ENCODE measurements at places on chromosomes 6 and 20.

- DNase-seq = no peak
These were observed 22.5 kb upstream of the OPN5 start for GRCh38 chr6:47759364-47759763.

DNA sequence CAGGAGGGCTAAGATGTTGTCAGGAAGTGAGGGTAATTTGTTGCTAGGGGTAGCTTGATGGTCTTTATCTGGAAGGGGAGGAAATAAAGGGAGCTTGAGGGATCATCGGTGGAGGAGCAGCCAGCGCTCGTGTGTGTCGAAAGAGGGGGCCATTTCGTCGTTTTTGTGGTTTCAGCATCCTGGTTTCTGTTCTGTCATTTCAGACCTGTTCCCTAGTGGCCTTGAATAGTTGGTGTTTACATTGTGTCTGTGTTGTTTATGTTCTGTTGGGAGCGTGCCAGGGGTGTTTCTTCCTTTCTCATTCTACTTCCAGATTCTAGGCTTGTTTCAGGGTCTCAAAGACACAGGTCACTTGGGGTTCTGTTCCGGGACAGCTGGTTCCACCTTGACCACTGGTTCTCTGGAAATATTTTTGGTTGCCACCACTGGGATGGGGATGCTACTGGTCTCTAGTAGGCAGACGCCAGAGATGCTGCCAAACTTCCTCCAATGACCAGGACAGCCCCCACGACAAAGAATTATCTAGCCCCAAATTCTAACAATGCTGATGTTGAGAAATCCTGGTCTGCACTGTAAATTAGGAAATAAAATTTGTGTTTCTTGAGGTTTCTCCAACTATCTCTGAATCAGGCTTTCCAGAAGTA is 113.9 kb upstream of the NAA20 start:
- DNase-seq = no peak

GRCh38 chr20:48102076-48102787 is 317.0 kb upstream of the SULF2 start:
- no peak for DNase-seq

GRCh38 chr6:45196121-45196520 is 132.0 kb upstream of the RUNX2 start:
- no peak for DNase-seq

DNA sequence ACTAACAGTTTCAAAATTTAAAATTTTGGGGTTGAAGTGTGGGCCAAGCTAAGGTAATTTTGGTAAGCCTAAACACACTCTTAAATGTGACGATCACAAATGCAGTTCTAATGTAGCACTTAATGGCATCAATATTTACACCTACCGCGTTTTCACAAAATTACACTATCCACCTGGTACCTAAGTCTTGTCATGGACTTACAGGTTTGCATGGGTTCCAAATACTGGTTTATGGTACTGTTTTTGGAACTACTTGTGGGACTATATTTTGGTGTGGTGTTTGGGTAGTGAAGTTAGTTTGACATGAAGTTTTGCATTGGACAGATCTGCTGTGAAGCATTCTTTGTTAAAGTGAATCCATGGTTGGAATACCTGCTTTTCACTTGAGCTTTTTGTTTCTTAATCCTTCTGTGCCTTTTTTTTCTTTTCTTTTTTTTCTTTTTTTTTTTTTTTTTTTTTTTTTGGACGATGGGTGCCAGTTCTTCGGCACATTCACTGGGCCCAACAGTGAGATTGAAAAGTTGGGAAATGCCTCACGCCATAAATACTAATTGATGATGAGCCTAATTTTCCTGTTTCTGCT is 6.5 kb downstream of the SRSF3 start:
- DNase-seq = no peak

DNA sequence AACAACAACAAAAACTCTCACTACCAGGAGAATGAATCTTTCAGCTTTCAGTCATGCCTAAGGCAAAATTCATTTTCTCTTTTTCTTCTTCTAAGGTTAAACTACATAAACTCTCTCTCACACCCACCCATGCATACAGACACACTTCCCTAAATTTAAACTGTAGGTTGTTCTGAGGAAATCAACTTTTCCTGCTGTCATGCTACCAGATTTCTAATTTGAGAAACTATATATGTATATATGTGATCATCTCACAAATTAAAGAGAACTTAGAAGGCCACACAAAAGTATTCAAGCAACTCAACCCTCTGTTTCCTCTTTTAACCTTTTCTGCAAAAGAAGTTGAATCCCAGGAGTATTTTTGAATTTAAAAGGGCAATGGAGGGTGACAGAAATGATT is 532.5 kb downstream of the KIF16B start:
- no peak for DNase-seq

DNA sequence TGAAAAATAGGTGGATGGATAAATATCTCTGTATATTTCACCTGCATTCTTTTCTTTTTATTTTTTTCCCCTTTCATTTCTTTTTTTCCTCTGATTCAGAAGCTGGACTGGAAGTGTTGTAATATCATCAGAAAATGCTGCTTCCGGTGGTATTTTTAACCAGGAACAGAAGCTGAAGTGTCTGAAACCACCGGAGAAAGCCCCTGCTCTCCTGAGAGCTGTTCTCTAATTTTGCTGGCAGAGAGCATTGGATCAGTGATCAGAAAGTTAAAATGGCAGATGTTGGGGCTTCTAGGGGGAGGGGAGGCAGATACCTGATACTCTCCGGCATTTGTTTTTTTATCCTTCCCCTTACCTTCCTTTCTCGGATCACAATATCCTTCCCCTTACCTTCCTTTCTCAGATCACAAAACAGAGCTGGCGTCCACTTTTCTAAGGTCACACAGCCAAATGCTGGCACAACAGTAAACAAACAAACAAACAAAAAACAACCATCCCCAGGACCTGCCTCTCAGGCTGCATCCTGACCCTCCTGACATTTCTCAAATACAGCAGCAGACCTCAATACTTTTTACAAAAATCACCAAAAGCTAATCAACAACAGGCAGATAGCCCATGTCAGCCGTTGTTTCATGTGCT is 143.2 kb upstream of the ZNF217 start:
- no peak for DNase-seq

DNA sequence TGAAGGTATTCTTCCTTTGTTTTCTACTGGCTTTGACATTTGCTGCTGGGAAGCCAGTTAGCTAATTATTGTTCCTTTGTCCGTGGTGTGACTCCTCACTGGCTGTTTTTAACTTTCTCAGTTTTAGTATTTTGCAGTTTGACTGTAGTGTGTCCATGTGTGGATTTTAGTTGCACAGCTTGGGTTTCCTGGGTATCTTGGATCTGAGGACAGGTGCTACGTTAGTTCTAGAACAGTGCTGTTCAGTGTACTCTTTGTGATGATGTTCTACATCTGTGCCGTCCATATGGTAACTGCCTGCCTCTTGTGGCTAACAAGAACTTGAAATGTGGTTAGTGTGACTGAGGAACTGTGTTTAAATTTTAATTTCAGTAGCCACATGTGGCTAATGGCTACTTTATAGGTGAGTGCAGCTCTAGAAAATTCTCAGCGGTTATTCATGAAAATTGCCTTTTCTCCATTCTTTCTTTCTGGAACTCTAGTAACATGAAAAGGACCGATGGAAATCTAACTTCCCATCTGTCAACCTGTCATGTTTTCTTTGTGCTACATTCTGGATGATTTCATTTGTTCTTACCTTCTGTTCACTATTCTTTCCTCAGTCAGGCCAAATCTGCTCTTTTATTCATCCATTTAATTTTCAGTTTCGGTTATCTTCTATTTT is 7.4 kb downstream of the SNX9 start:
- DNase-seq = no peak

GRCh38 chr20:34512955-34513419 is 3.2 kb upstream of the DYNLRB1 start:
- no peak for DNase-seq

- DNase-seq = no peak
These were observed 47.5 kb downstream of the RALGAPA2 start for GRCh38 chr20:20664795-20665589.

DNA sequence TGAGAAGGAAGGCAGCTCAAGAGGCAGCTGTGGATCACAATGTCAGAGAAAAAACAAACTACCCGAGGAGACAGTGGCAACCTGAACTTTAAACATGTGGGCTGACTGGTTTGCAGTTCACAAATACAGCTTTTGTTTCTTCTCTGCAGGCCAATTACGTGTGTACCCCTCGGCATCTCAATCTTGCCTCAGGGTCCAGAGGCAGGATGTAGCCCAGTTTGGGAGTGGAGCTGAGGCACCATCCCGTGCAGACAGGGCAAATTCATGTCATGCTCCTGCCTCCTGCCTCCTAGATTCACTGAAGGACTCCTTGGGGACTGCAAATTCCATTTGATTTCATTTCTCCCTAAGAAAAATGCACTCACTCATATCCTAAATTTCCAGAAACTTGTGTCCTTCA is 94.2 kb upstream of the KCNK16 start:
- DNase-seq = no peak

DNA sequence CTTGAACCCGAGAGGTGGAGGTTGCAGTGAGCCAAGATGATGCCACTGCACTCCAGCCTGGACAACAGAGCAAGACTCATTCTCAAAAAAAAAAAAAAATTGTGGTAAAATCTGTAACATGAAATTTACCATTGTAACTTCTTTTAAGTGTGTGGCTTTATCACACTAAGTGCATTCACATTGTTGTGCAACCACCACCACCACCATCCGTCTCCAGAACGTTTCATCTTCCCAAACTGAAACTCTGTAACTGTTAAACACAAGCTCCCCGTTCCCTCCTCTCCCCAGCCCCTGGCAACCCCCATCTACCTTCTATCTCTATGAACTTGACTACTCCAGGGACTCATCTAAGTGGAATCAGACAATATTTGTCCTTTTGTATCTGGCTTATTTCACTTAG is 29.7 kb downstream of the PDRG1 start:
- DNase-seq = no peak

- no peak for DNase-seq
These were observed 102.9 kb downstream of the RALGAPA2 start for GRCh38 chr20:20609522-20609921.

DNA sequence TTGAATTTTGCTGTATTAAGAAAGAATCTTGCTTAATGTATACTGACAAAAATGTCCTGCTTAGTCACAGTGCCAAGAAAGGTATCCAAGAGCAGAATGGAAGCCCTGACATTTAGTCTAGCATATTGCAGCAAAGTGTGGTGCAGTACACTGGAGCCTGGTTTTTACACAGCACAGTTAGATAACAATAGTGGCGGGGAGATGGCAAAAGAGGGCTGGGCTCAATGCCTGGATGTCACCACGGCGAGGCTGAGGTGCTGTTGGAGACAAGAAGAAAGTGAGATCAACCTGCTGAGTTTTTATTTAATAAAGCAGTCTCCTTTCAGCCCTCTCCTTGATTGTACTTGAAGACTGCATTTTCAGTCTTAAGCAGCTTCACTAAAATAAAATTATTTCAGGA is 426.0 kb downstream of the LMBRD1 start:
- DNase-seq = no peak

DNA sequence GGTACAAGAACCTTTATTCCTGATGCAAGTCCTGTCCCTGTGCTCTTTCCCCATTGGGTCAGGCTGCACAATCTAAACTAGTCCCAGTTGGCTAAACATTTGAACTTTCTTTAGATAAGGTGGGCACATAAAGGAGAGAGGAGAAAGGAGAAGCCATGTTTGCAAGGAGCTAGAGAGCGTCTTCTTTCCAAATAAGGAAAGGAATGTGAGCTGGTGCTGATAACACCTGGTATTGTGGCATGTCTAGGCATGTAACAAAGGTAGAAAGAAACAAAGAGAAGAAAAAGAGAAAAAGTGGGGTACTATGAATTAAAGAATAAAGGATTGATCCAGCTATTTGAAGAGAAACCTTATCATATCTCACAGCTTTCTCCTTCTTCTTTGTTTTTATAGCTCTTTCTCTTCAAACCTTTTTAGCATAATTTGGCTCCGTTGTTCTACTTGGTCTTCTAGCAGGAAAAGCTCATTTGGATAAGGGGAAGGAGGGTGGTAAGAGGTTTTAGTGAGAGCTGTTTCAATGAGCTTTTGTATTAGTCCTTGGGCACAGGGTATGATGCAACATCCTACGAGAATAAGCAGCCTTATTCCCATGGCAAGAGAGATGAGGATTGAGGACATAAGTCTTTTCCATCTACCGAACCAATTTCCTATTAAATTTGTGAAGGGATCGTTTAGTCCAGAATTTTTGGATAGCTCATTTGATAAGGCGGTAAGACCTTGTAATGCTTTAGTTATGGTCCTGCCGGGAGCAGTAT is 415.5 kb upstream of the MAN1A1 start:
- no peak for DNase-seq

- no peak for DNase-seq
These were observed 817 bp downstream of the ME1 start for GRCh38 chr6:83429857-83430610.

- DNase-seq = no peak
These were observed 303.4 kb downstream of the THBS2 start for GRCh38 chr6:168949981-168950857.

- DNase-seq = no peak
These were observed 489.5 kb upstream of the CITED2 start for GRCh38 chr6:139863964-139864363.

- no peak for DNase-seq
These were observed 13.8 kb downstream of the UNC93A start for GRCh38 chr6:167304912-167305311.

DNA sequence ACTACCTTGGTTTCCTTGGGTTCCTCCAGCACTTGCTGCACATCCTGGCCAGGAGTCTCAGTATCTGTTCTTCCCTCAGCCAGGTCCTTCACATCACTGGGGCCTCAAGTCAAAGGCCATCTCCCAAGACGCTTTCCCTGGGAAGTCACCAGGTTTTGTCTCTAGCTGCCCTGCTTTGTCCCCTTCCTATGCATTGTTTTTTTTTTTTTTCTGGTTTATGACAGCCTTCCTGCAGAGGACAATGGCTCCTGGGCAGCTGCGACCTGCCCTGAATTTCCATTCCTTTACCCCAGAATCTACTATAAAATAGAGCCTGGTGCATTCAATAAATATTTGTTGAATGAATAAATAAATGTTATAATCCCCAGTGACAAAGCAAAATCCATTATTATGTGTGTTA is 687.3 kb downstream of the QKI start:
- DNase-seq = no peak

- DNase-seq = no peak
These were observed 25.7 kb downstream of the TPX2 start for GRCh38 chr20:31764641-31765305.

DNA sequence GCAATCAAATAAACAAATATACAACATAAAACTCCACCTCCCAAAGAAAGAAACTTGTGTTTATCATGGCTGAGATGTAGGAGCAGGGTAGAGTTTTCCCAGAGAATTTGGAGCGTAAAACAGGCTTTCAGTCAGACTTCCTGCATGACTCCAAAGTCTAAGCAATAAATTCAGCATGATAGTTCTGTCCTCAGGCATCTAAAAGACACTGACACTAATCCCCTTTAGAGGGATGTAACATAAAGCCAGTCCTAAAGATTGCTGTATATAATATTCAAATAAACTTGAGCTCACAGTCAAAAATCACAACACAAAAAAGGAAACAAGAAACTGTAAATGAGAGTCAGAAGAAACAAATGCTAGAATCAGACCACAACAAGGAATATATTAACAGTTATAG is 234.4 kb downstream of the CENPW start:
- DNase-seq = no peak

- DNase-seq = no peak
These were observed 14.2 kb downstream of the PAX1 start for GRCh38 chr20:21719592-21720214.

All from spleen (tissue), 13 donors.